NCI-H1105 treated with DMSO at 0.1 percent for 48 hours (cell line): ENCODE measurements at places on chromosomes 2 and 18.

DNA sequence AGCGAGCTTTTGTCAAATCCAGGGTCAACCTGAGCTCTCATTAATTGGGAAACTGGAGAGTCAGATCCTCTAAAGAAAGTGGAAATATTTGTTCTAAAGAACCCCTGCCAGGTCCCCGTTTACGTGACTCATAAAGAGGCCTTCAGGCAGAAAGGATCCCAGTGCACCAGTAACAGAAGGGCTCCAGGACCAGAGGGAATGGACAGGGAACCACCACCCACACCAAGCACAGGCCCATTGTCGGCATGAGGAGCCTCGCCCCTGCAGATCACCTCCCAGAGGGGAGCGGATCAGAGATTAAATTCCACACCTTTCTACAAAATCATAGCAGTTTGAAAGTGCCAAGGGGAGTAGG is 16.4 kb upstream of the C1QL2 start:
- no peak for DNase-seq

- no peak for DNase-seq
Measured at GRCh38 chr2:46915281-46915810, at the start of gene MCFD2. MCFD2 (minus strand) TSS chr2:46915806; CDS start chr2:46909171, 6,635 bp downstream.

- DNase-seq, result no peak
Measured at GRCh38 chr2:37851828-37852584, 73.1 kb upstream of the RMDN2 start.

DNA sequence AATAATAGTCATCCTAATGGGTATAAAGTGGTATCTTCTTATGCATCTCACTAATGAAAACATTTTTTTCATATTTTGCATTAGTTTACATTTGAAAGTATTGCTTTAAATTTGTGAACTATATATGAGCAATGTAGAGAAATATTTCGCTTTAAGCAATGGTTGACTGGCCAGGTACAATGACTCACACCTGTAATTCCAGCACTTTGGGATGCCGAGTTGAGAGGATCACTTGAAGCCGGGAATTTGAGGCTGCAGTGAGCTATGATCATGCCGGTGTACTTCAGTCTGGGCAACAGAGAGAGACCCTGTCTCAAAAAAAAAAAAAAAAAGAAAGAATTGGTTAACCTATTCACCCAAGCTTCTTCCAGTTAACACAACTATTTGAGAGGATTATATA is 15.1 kb downstream of the ZCCHC2 start:
- no peak for DNase-seq

GRCh38 chr18:61824733-61825363 is 68.0 kb downstream of the RNF152 start:
- DNase-seq, result no peak

- DNase-seq, result no peak
Measured at GRCh38 chr2:113080134-113080533, 12.4 kb downstream of the IL1F10 start.

DNA sequence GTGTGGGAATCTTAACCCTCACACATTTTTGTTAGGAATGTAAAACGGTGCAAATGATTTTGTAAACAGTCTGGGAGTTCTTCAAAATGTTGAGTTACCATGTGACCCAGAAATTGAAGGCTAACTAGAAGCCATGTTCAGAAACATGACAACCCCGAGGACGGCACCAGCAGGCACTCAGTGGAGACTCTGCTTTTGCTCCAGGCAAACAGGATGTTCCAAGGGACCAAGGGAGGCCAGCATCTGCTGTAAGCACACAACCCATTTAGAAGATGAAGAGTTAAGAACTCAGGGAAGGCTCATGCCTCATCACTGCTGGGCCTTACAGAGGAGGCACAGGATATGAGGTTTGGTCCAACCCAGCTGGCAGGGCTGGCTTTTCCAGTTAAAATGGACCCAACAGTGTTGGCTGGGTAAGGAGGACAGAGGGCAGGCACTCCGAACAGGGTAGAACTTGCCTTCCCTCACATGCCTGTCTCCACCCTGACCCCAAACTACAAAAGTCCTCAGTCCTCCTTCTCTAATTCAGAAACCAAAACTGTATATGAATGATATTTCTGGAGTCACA is 23.6 kb downstream of the PARD6G start:
- no peak for DNase-seq

- no peak for DNase-seq
Measured at GRCh38 chr18:48064978-48065600, 134.6 kb upstream of the SMAD2 start.

DNA sequence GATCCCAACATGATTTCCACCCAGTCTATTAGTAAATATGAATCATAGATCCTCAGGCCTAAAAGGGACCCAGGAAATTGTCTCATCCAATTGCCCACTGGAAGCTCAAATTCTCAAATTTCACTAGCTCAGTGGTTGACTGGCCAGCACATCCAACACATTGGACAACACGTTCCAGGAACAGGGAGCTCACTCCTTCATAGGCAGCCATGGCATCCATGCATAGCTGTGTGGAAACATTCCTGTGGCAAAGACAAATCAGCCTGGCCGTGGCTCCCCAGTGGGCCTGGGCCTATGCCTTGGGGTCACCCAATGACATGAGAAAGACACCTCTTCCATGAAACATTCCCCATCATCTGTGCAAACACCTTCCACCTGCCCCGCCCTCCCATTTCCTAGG is 261.1 kb downstream of the ANAPC1 start:
- DNase-seq, result no peak

- no peak for DNase-seq
Measured at GRCh38 chr18:9577361-9577760, 37.0 kb downstream of the PPP4R1 start.
